ENCODE measurements at places on chromosomes 2 and 18.

DNA sequence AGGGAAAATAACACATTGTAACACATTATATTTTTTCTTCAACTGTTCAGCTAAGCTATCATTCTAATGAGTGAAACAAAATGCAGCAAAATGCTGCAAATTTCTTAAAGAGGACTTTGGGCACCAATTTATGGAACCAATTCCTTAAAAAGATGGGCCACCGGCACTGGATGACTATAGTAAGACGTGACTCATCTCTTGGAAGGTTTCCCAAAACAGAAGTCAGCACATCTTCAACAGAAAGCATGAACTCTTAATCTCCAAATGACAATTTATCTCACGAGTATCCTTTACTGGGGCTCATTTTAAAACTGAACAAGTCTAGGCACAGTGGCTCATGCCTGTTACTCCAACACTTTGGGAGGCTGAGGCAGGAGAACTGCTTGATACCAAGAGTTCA lies 213.4 kb downstream of the CDH20 start:
- peak; percentile 73 for DNase-seq

- DNase-seq = no peak
These were observed 79.8 kb downstream of the MAPRE2 start for GRCh38 chr18:35121038-35121437.

- DNase-seq = no peak
These were observed 18.7 kb upstream of the TMEM200C start for GRCh38 chr18:5914016-5914415.

DNA sequence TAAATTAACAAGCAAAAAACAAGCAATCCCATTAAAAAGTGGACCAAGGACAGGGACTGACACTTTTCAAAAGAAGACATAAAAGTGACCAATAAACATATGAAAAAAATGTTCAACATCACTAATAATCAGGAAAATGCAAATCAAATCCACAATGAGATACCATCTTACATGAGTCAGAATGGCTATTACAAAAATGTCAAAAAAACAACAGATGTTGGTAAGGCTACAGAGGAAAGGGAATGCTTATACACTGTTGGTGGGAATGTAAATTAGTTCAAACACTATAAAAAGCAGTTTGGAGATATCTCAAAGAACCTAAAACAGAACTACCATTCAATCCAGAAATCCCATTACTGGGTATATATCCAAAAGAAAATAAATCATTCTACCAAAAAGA lies 78.2 kb downstream of the SUCLG1 start:
- DNase-seq = no peak

- peak; percentile 43 for DNase-seq
These were observed 153.0 kb downstream of the KLHL29 start for GRCh38 chr2:23537991-23538390.

DNA sequence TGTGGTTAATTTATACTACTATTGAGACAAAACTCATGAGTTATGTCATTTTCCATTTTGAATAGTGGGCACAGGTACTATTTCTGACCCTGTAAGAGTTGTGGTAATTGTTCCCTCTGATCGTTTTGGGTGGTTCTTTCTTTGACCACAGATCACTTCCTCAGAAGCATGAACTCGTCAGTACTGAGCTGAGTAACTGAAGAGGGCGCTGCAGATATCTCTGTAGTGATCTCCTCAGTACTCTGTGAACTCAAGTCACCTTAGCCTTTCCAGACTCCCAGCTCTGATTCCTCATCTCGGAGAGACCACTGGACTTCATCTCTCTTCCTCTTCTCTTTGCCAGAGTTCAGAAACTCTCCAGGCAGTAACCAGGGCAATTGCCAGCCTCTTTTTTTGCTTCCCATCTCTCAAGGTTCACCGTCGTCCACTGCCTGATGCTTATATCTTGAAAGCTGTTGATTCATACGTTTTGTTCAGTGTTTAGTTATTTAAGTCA lies 9.4 kb upstream of the IL1RL1 start:
- DNase-seq = no peak

- DNase-seq = no peak
These were observed 118.3 kb downstream of the CAMKMT start for GRCh38 chr2:44480068-44480467.

DNA sequence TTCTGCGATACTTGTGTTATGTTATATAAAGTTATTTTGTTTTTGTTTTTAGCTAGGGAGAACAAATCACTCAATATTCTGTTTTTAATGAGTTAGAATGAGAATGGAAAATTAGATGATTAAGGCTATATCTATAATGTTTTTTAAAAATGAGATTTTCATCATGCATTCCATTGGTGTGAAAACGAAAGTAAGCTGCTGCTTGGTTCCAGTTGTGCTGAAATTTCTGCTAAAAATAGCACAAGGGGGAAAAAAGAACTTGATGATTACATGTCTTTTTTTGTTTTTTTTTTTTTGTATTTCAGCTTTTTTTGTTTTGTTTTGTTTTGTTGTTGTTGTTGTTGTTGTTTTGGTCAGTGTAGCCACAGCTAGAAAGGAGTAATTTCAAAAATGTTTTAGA lies 242.6 kb upstream of the KCNJ3 start:
- DNase-seq = peak; percentile 7

DNA sequence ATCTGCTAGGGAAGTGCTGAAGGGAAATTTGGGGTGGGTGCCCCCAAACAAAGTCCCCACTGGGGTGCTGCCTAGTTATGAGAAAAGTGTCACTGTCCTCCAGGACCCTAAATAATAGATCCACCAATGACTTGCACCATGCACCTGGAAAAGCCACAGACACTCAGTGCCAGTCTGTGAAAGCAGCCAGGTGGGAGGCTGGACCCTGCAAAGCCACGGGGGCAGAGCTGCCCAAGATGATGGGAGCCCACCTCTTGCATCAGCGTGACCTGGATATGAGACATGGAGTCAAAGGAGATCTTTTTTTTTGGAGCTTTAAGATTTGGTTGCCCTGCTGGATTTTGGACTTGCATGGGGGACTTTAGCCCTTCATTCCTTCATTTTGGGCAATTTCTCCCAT lies 431.6 kb downstream of the ERBB4 start:
- DNase-seq = no peak

DNA sequence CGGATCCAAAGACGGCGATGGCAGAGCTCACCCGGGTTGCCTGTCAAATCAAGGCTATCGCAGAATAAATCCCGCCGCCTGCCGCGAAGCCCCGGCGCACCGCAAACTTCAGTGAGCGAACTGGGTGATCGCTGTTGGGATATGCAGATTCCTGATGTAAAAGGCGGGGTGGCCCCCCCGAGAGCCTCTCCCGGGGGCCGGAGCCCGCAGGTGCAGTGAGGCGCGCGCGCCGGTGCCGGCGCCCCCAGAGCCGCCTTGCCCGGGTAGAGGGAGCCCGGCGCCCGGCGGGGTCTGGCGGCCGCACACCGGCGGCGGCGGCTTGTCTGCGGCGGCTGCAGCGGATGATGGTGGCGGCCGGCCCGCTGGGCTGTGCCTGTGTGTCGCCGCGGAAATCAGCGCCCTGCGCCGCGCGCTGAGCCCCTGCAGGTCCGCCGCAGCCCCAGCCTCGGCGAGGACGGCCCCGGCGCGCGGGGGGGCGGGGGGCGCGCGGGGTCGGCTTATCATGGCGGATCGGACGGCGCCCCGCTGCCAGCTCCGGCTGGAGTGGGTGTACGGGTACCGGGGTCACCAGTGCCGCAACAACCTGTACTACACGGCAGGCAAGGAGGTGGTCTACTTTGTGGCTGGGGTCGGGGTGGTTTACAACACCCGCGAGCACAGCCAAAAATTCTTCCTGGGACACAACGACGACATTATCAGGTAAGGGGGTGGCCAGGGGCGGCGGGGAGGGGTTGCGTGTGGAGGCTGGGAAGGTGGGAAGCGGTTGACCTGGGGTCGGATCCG lies 1.3 kb downstream of the EML6 start:
- peak; percentile 3 for DNase-seq

DNA sequence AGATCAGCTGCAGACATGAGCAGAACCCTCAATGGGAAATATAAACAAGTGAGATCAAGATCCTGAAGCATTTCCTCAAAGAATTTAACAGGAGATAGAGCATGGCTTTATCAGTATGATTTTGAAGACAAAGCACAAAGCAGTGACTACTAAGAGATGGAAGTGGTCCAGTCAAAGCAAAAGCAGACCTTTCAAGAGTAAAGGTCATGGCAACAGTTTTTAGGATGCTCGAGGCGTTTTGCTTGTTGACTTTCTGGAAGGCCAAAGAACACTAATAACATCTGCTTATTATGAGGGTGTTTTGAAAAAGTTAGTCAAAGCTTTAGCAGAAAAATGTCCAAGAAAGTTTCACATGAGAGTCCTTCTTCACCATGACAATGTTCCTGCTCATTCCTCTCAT lies 128.5 kb downstream of the KCNE4 start:
- DNase-seq = no peak

- DNase-seq = no peak
These were observed 22.0 kb downstream of the MXD1 start for GRCh38 chr2:69936906-69937305.

GRCh38 chr2:169961911-169962310 lies 134.7 kb downstream of the UBR3 start:
- DNase-seq = peak; percentile 80

GRCh38 chr2:219576505-219577388 lies 4.6 kb downstream of the INHA start:
- no peak for DNase-seq

DNA sequence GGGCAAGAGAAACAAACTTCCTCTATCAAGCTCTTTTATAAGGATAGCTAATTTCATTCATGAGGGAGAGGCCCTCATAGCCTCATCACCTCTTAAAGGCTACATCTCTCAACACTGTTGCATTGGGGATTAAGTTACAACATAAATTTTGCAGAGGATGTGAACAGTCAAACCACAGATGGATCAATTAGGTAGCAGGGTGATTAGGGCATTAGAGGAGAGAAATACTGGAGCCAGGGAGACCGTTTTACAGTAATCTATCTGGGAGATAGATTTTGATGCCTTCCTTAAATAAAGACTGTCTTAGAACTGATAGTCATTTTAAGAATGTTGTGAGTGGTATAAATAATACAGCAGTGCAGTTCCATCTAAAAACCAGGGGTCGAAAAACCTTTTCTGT lies 258.9 kb downstream of the DCC start:
- DNase-seq = no peak

DNA sequence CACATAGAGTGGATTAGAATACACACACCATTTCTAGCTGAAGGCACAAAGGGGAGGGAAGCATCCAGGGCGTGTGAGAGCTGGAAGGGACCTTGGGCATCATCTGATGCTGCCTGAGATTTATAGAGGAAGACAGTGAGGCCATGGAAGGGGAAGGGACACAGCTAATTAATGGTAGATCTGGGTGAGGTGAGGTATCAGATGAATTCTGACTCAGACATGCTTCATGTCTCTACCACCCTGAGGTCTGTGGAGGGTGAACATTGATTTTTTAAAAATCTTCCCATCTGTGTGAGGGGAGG lies 42.2 kb upstream of the OTOF start:
- DNase-seq = no peak

GRCh38 chr2:231361701-231362554 lies 33.6 kb upstream of the B3GNT7 start:
- no peak for DNase-seq

DNA sequence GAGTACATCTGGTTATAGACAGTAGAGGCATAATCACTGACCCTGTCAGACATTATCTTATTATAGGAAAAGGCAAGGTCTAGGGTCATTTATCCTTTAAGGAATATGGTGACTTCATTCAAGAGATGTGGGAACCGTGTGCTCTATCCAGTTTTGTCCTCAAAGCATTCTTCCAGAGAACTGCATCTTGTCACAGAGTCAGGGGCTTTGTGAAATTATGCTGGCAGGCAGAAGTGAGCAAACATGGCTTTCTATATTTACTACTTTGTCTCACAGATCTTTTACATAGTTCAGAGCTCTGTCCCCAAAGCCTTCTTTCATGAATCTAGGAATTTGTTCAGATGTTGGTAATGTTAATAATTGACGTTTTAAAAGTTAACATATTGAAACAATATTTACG lies 177.4 kb downstream of the ASXL3 start:
- no peak for DNase-seq

GRCh38 chr18:3720818-3721545 lies 271.0 kb downstream of the TGIF1 start:
- no peak for DNase-seq

DNA sequence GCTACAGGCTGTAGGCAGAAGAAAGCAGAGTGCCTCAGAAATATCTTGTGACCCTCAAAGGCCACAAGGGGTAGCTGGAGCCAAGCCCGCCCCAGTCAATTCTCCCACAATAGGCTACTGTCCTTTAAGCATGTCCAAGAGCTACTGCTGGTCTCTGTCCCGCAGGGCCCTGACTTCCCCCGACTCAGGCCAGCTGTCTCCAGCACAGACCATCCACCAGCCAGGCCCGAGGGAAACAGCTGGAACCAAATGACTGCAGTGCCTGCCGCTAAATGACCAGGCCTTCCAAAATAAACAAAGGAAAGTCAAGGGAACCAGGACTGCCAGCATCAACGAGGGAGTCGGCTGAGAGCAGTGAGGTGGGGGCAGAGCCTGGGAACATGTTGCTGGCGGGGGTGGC lies 36.7 kb downstream of the MCFD2 start:
- DNase-seq = no peak

DNA sequence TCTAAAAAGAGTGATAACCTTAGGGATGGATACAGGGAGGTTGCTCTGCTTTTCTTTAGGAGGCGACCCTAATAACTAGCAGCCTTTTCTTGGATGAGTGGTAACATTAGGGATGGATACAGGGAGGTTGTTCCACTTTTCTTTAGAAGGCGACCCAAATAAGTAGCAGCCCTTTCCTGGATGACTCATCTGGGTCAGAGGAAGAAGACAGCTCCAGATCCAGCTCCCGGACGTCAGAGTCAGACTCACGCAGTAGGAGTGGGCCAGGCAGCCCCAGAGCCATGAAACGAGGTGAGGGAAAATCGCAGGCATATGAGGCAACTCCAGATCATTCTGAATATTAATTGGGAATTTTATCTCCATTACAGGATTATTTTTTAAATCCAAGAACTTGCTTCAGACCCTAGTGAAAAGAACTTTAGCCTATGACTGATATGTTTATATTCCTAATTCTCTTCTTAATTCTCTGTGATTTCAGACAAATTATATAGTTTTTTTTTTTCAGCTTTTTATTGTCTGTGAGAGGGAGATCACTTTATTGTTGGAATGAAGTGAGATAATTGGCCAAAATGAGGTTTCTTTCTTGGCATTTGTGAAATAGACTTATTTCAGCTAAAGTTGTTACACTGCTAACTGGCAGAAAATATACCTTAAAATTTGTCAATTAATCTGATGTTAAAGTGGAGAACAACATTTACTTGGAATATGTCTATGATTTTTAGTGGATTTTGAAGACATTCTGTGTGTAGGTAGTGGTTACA lies 31.2 kb upstream of the C1GALT1C1L start:
- peak; percentile 68 for DNase-seq

- DNase-seq = no peak
These were observed 219.7 kb upstream of the EPHA4 start for GRCh38 chr2:221791844-221792243.

GRCh38 chr2:196821195-196821594 lies 12.0 kb upstream of the C2orf66 start:
- peak; percentile 33 for DNase-seq

GRCh38 chr2:143177096-143177786 lies 48.0 kb downstream of the ARHGAP15 start:
- DNase-seq = no peak

- DNase-seq = no peak
These were observed 37.6 kb upstream of the PAX3 start for GRCh38 chr2:222336442-222336841.

GRCh38 chr2:189876271-189876670 lies 92.0 kb downstream of the PMS1 start:
- no peak for DNase-seq

All from AG10803 (cell line).